ENCODE measurements at places on chromosomes 13 and 19.

DNA sequence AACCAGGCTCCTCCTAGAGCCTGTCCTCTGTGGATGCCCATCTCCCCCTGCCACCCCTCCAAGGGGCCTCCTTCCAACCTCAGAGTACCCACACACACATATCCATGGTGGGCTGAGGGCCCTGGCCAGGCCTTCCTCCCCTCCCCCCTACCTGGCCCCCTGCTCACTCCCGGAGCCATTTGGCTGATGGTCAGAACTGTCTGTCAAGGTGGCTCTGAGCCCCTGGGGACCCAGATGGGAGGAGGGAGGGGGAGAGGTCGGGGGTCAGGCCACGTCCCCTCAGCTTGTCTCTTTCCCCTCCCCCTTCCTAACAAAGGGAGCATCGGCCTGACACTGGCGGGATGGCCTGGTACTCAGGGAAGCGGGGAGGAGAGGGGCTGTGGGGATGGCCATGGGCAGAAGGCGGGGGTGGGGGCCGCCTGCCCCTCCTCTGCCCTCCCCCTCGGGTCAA lies 18.7 kb upstream of the POU2F2 start:
- no peak for DNase-seq

GRCh38 chr13:113905018-113905417 lies 41.1 kb upstream of the GAS6 start:
- DNase-seq = no peak

DNA sequence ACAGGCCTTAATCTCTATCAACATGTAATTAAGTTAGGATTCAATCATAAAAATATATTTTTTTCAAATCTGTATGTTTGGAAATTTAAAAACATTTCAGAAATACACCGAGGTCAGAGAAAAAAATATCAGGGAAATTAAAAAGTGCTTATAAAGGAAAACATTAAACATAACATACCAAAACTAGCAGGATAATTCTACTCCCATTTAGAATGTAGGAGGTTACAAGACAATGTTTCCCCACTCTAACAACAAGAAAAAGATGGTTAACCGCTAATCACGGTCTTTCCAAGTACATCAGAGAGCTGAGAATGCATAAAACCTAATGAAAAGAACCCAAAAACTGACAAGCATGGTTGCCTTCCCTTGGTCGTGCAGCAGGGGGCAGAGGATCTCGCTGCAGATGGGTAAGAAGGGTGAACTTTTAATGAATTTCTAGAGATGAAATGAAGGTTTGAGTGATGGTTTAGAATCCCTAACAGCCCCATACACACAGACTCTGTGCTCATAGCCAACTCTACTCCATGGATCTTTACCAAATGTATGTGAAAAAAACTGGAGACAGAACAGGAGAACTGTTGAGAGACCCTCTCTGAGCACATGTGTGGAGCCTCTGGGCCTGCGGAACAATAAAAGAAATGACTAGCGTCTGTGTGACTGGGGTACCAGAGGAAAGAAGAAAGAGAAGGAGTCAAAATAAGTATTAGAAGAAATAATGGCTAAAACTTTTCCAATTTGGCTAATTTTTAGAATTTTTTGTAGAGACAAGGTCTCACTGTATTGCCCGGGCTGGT lies 51.3 kb upstream of the LSM14A start:
- DNase-seq = peak; percentile 59

DNA sequence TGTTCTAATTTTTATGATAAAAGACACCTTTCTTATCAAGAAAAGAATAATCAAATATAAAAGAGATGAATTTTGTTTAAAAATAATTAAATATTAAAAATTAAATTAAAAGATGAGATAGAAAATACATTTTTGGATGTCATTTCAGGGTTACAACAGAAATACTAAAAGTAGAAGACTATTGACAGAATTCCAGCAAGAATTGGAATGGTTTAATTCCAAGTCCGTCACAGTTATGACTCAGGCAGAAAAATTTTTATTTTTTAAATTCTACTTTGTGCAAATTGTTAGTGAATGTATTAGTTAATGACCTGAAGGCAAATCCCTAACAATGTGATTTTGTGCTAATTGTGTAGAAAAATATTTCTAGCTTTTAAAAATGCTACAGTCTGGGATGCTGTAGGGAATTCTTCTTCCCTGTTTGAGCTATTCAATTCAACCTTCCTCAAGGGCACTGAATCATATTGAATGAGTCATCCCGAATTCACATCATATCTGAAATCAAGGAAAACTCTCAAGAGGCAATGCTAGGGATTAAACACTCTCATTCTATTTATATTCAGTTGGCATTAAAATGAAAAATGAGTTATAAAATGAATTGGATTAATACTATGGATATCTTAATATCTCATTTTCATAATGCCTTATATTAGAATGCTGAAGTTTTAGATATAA lies 633.5 kb upstream of the ATXN8OS start:
- DNase-seq = no peak

DNA sequence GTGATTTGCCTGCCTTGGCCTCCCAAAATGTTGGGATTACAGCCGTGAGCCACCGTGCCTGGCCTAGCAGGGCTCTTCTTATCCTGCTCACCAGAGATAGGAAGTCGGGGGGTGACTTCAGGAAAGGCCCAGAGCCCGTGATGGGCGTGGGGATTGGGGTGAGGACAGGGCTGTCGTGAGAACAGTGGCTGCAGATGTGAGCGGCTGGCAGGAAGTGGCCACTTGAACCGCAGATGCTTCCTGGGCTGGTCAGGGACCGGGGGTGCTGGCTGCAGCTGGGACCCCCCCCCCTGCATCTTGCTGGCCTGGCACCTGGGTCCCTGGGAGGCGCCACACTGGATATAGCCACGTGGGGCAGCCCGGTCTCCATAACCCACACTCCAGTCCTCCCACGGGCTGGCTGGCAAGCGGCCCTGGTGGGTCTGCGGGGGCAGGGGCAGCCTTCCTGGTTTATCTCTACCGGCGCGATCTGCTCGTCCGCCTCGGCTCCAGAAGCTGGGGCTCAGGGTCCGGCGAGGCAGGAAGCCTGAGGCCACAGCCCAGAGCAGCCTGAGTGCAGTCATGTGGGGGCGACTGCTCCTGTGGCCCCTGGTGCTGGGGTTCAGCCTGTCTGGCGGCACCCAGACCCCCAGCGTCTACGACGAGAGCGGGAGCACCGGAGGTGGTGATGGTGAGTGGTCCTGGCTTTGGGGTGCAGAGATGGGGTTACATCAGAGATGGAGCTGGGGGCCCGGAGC lies at the start of gene F2RL3:
Gene F2RL3, plus strand, starts transcription at position 371 of the 737 bp plus-strand sequence. Its CDS starts 191 bp downstream, at position 562.
- DNase-seq = no peak

GRCh38 chr13:96428911-96429310 lies 339.0 kb downstream of the HS6ST3 start:
- DNase-seq = no peak

DNA sequence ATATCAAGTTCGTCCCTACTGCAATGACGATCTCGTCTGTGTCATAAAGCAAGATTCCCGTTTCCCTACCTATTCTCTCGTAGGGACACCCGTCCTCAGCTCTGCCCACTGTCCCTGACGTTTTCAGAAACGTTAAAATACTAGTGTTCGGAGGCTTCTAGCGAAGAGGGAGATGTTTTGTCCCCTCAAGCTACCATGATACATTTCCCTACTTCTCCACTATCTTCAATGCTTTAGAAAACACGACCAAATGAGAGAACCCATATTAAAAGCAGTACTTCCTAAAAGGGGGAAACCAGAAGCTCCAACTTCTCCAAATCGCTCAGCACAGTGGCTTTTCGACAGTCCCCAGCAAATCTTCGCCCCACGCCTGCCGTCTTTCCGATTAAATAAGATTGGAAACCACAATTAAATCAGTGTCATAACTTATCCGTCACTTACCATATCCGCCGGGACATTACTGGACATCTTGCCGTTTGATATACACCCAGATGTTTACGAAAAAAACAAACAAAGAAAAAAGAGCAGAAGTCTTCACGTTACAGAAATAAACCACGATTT lies 1.3 kb downstream of the UBL3 start:
- peak; percentile 25 for DNase-seq

- no peak for DNase-seq
These were observed 171.2 kb upstream of the UBL3 start for GRCh38 chr13:30021611-30022010.

GRCh38 chr19:21472507-21472906 lies 32.9 kb upstream of the ZNF429 start:
- DNase-seq = no peak

- DNase-seq = no peak
These were observed 1829.0 kb upstream of the MIR17HG start for GRCh38 chr13:89518289-89519077.

- DNase-seq = no peak
These were observed 2.6 kb upstream of the CIB3 start for GRCh38 chr19:16175954-16176353.

- DNase-seq = no peak
These were observed 37.0 kb downstream of the IRS2 start for GRCh38 chr13:109749365-109749764.

DNA sequence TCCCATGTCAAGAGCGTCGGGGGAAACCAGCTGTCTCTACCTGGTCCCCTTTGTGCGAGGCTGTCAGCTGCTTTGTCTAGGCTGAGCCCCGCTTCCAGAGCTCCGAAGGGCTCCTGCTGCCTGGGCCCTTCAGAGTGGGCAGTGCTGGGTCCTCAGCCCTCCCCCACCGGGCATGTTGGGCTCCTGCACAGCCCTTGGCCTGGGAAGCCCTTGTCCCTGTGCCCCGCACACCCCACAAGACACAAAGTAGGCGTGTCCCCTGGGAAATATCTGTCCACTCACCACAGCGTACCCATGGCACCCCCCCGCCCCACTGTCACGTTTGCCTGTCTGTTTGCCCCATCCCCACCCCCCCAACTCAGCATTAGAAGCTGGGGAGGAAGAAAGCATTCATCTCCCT lies 39.6 kb upstream of the RANBP3 start:
- DNase-seq = no peak

- no peak for DNase-seq
These were observed 9.0 kb upstream of the ACTN4 start for GRCh38 chr19:38638461-38638860.

GRCh38 chr13:67769987-67770341 lies 539.8 kb upstream of the PCDH9 start:
- DNase-seq = no peak

DNA sequence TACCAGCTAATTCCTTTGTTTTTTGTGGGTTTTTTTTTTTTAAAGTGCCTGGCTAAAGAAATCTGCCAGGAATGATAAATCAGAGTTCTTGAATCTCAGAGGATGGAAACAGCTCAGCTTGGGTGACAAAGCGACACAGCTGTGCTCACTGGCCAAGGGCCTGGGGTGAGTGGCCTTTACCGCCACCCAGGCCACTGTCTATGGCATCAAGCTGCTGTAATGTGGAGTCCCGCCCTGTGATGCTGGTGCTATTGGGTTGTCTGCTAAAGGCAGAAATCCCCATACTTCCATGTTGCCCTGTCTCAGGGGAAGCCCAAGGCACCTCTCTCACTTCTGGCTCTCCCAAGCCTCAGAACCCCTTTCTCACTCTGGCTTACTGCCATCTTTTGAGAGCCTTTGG lies 82.6 kb upstream of the FARP1 start:
- DNase-seq = no peak

GRCh38 chr13:28671126-28671792 lies 12.3 kb downstream of the POMP start:
- DNase-seq = no peak

- no peak for DNase-seq
These were observed 1.9 kb downstream of the CBARP start for GRCh38 chr19:1235625-1236538.

GRCh38 chr13:96850538-96851145 lies 143.6 kb downstream of the OXGR1 start:
- DNase-seq = no peak

DNA sequence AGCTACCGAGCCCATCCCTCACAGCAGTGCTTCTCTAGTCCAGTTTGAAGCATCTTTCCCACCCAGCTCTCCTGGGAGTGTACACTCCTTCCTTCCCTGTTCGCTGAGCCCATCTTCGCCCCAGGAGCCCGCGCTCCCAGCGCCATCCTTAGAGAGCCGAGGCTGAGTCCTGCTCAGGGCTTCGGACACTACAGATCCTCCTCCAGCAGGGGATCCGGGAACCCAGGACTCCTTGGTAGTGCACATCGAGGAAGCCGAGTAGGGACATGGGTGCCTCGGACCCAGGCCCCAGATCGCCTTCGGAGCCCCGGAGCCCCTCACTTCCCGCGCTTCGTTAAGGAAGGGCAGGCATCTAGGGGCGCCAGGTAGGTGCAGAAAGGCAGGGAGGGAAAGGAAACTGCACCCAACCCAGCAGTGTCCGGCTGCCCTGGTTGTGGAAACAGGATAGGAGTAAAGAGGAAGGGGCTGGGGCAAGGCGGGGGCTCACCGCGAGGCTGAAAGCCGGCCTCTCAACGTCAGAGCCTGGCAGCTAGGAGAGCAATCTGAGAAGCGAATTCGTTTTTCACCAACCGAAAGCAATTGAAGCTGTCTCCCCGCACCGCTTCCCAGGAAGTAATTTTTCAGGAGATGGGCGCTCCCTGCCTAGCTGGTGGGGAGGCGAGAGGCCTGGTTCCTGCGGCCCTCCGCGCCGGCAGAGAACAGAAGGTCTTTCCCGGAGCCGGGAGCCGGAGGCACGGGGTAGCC lies 1.0 kb downstream of the PDX1 start:
- no peak for DNase-seq

- DNase-seq = no peak
These were observed 6.2 kb downstream of the SIGLEC14 start for GRCh38 chr19:51640386-51640785.

DNA sequence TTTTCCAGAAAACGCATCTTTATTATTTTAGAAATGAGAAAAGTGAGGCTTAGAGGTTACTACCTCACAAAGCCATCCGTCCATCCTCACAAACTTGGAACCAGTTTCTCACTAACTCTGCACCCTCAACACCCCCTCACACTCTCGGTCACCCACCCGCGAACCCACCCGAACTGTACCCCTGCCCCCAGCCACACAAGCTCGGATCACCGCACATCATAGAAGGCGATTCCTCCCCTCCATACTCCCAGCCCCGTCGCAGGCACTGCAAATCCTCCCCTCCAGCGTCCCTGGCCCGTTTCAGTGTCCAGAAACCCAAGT lies 238 bp downstream of the ZNF260 start:
- DNase-seq = no peak

DNA sequence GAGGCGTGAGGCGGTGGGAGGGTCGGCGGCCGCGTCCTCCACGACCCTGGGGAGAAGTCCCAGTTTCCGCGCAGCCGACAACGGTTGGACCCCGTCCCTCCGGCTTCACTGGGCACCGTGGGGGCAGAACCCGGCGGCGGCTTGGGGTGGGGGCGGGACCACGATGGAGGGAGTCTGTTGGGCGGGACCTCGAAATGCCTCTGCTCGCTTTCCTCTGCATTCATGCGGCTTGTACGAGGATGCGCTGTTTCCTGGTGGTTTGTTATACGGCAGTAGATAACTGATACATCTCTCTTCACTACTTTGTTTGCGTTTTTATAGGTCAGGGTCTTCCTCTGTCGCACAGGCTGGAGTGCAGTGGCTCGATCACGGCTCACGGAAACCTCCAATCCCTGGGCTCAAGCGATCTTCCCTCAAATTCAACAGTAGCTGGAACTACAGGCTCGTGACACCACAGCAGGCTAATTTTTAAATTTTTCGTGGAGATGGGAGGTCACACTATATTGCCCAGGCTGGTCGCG lies 24.6 kb upstream of the ZNF846 start:
- DNase-seq = peak; percentile 14
